ENCODE measurements at places on chromosomes 5 and 9. TPM values are rescaled to one million over a fixed set of nuclear protein-coding genes. Genes with fewer than 3 reads are reported as not detected.

ENHO gene
- 0.46 TPM for polyA plus RNA-seq

GRCh38 chr5:89968958-89969381 lies 440.6 kb downstream of the CETN3 start:
- DNase-seq = peak; percentile 57

GRCh38 chr9:136232969-136233368 lies 12.6 kb downstream of the QSOX2 start:
- DNase-seq = no peak

GRCh38 chr5:179319741-179320281 lies 25.4 kb downstream of the ADAMTS2 start:
- DNase-seq = no peak

DNA sequence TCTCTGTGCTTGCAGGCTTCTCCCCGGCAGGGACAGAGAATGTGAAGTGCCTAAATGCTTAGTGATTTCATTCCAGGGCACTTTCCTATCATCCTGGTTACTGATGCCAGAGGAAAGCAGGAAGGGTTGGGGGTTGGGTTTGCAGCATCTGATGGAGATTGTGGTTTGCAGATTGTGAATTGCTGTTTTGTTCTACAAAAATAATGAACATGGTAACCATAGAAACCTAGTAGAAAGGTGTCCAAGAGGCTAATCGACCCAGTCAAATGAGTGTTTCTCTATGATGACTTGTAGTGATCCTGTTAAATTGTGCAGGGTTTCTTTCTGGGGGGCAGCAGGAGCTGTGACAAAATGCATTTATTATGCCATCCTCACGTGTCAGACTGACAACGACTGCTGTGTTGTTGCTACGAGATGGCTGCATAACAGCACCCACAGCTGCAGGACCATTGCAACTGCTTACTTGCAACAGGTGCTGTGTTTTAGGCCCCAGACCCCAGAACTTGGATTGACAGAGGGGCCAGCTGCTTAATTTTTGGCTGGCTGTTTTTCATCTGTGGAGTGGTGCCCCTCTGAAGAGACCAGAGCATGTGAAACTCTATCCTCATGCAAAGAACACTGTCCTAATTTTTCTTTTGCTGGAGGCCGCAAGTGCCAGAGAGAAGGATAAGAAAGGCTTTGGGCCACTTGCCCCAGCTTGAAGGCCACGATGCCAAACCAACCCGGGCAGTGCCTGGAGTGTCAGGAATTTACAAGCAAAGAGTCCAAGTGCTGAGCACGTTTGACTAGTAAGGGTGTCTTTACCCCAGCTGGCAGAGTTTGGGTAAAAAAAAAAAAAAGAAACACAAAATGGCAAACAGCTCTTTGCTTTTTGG lies 397.8 kb downstream of the GADD45G start:
- DNase-seq = peak; percentile 38

- DNase-seq = no peak
These were observed 308.2 kb downstream of the ZNF608 start for GRCh38 chr5:124438026-124438902.

ABO gene
- polyA plus RNA-seq = 0.55 TPM

- DNase-seq = no peak
These were observed 131.1 kb upstream of the TUT7 start for GRCh38 chr9:86485359-86485758.

- no peak for DNase-seq
These were observed 162.0 kb upstream of the CDKN2B start for GRCh38 chr9:22170990-22171670.

- DNase-seq = no peak
These were observed 85.9 kb downstream of the NTRK2 start for GRCh38 chr9:84755380-84755779.

SLC23A1 gene
- polyA plus RNA-seq = not detected

GRCh38 chr9:128920381-128921058 lies at the start of gene PHYHD1:
PHYHD1 (plus strand) TSS chr9:128920982; CDS start chr9:128922324, 1,342 bp downstream.
- DNase-seq = peak; percentile 50

- DNase-seq = peak; percentile 13
These were observed 1.3 kb downstream of the DENND1A start for GRCh38 chr9:123928533-123929176.

- no peak for DNase-seq
These were observed 2033.8 kb upstream of the WWC1 start for GRCh38 chr5:166257661-166258060.

GRCh38 chr9:135606885-135607259 lies 32.5 kb downstream of the GLT6D1 start:
- no peak for DNase-seq

- DNase-seq = no peak
These were observed 242.1 kb downstream of the HCN1 start for GRCh38 chr5:45454114-45454513.

GRCh38 chr9:108257382-108257781 lies 598.4 kb downstream of the ACTL7B start:
- DNase-seq = no peak

GHR gene
- polyA plus RNA-seq = 4.6 TPM

GRHPR gene
- 61.5 TPM for polyA plus RNA-seq

GRCh38 chr5:83072966-83073365 lies 4.2 kb downstream of the TMEM167A start:
- DNase-seq = no peak

DNA sequence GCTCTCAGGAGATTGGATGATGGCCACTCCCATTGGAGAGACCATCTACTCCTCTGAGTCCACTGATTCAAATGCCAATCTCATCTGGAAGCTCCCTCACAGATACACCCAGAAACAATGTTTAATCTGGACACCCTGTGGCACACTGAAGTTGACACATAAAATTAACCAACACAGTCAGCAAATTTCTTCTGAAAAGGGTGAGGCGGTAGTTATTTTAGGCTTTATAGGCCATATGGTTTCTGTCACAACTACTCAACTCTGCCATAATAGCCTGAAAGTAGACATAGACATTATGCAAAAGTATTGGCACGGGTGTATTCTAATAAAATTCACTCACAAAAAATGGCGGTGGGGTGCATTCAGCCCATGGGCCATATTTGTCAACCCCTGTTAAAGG lies 244.5 kb upstream of the VLDLR start:
- DNase-seq = no peak

- DNase-seq = no peak
These were observed 23.2 kb downstream of the MAP3K1 start for GRCh38 chr5:56838409-56839039.

SMARCA2 gene
- polyA plus RNA-seq = 26.5 TPM

GRCh38 chr9:76999261-76999660 lies 20.2 kb upstream of the FOXB2 start:
- DNase-seq = no peak

GRCh38 chr5:123921193-123921592 lies 409.2 kb downstream of the CSNK1G3 start:
- no peak for DNase-seq
